ENCODE measurements at places on chromosomes 11 and 22.

GRCh38 chr11:77259641-77260040, 41.8 kb downstream of the GDPD4 start:
- no peak for DNase-seq

DNA sequence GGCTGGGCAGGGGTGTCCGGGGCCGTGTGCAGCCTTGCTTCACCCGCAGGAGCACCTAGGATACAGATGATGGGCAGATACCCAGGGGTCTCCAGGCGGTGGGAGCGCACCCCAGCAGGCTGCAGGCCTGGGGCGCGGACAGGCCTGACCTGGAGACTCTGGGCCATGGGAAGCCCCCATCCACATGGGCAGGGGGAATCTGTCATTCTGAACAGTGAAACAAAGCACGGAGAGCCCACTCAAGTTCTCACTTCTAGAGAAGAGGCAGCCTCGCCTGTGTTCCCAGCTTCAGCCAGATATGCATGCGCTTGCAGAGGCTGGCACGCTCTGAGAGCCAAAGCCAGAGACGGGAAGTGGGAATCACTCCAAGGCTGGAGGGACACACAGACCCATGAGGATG, 333.1 kb downstream of the BRD1 start:
- DNase-seq: no peak

DNA sequence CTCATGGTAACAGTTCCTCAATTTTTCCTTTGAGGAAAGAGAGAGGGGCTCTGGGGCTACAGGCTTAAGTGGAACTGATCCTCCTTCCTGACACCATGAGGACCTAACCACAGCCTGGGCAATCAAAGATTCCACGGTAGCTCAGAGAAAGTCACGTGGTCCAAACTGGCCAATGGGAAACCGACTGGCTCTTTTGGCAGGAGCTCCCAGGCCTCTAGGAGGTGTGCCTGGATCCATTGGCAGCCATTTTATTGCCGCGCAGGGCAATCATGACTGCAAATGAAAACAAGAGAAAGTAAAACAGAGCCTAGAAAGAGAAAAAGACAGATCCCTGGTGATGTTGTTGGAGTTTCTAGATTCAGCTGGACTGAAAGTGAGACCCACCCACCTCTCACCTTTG, 27.3 kb upstream of the ASPHD2 start:
- no peak for DNase-seq

DNA sequence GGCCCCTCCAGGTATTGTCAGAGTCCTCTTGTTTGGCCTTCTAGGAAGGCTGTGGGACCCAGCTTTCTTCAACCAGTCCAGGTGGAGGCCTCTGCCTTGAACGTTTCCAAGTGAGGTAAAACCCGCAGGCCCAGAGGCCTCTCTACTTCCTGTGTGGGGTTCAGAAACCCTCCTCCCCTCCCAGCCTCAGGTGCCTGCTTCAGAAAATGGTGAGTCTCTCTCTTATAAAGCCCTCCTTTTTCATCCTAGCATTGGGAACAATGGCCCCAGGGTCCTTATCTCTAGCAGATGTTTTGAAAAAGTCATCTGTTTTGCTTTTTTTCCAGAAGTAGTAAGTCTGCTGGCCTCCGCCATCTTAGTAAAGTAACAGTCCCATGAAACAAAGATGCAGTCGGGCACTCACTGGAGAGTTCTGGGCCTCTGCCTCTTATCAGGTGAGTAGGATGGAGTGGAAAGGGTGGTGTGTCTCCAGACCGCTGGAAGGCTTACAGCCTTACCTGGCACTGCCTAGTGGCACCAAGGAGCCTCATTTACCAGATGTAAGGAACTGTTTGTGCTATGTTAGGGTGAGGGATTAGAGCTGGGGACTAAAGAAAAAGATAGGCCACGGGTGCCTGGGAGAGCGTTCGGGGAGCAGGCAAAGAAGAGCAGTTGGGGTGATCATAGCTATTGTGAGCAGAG, at the start of gene CD3E:
Gene CD3E (plus strand): TSS at position 163 of the 681 bp plus-strand sequence. CDS start 223 bp downstream, at position 386.
- DNase-seq: no peak

GRCh38 chr22:40428796-40429195, 58.4 kb downstream of the SGSM3 start:
- no peak for DNase-seq

- DNase-seq: no peak
Observed at GRCh38 chr22:44111562-44112155, 69.1 kb upstream of the PARVG start.

DNA sequence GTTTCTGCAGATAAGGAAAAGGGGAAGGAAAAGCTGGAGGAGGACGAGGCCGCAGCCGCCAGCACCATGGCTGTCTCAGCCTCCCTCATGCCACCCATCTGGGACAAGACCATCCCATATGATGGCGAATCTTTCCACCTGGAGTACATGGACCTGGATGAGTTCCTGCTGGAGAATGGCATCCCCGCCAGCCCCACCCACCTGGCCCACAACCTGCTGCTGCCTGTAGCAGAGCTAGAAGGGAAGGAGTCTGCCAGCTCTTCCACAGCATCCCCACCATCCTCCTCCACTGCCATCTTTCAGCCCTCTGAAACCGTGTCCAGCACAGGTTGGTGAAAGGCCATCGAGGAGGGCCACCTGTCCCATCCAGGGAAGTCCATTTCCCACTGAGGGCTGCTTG, 5.6 kb downstream of the TEF start:
- DNase-seq: no peak

DNA sequence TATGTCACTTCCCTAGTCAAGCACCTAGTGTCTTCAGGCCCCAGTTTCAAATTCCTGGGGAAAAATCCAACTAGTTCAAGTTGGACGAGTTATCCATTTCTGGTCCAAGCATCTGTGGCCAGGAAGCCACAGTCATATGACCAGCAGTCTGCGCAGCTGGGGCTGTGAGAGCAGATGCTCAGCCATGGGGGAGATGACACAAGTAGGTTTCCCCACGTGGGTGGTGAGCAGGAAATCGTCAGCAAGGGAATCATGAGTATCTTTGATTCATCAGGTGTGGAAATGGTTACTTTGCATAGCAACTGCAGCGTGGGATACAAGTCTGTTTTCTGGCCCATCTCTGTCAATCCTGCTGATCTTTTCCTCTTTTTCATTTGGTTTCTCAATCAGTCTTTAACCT, 185.3 kb downstream of the C11orf91 start:
- DNase-seq: peak; percentile 28

GRCh38 chr22:36756031-36756430, 19.9 kb downstream of the IFT27 start:
- no peak for DNase-seq

- no peak for DNase-seq
Observed at GRCh38 chr22:29748248-29748893, 18.4 kb downstream of the ZMAT5 start.

DNA sequence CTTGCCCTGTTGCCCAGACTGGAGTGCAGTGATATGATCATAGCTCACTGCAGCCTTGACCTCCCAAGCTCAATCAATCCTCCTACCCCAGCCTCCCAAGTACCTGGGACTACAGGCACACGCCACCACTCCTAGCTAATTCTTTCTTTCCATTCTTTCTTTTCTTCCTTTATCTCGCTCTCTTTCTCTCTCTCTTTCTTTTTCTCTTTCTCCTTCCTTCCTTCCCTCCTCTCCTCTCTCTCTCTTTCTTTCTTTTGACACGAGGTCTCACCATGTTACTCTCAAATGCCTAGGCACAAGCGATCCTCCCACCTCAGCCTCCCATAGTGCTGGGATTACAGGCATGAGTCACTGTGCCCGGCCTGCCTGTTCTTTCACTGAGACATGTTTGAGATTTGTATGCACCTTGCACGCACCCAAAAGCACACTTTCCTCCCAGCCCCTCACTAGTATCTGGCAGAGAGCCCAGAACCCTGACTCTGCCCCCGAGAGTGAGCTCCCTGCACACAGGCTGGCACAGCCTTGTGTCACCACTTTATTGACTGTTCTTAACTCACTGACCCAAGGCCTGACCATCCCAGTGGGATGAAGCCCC, 56.8 kb downstream of the CD6 start:
- DNase-seq: peak; percentile 25

GRCh38 chr22:20793748-20794649, 20.1 kb downstream of the SERPIND1 start:
- no peak for DNase-seq
